Right atrium auricular region (tissue), 2 donors: ENCODE measurements at places on chromosomes 1 and 21. TPM values are rescaled to one million over a fixed set of nuclear protein-coding genes. Genes with fewer than 3 reads are reported as not detected.

GRCh38 chr1:178552856-178553255 is 39.9 kb downstream of the TEX35 start:
- no peak for DNase-seq

DNA sequence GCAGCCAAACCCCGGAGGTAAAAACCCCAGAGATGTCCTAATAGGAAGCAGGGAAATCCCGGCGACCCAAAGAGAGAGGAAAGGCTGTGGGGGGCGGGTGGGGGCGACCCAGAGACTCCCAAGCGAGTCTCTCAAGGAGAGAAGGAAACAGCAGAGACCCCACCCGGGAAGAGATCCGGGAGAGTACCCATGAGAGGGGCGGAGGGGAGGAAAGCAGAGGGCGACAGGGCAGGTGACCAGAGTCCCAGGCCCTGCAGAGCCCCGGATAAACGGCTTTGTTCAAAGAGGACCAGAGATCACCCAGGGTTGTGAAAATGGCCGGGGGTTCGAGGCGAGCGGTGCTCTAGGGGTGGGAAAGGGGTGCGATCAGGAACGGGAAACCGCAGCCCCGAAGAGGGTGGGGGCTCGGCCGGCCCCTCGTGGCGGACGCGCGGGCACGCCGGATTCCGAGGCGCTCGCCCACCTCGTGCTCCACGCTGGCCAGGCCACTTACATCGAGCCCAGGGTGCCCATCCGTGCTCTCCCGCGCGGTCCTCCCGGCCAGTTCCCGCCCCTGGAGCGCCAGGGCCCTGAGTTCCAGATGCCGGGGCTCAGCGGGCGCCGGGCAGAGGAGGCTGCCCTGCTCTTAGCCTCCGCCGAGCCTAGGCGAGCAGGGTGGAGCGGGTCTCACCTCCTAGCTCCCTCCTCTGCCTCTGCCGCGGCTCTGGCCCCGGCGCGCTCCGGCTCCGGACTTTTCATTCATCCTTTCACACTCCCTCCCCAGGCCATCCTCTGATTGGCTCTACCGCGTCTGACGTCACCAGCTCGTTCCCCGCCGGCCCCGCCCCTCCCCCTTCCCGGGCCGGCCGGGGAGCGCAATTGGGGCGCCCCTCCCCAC is 52.3 kb downstream of the RHBG start:
- peak; percentile 67 for DNase-seq

DNA sequence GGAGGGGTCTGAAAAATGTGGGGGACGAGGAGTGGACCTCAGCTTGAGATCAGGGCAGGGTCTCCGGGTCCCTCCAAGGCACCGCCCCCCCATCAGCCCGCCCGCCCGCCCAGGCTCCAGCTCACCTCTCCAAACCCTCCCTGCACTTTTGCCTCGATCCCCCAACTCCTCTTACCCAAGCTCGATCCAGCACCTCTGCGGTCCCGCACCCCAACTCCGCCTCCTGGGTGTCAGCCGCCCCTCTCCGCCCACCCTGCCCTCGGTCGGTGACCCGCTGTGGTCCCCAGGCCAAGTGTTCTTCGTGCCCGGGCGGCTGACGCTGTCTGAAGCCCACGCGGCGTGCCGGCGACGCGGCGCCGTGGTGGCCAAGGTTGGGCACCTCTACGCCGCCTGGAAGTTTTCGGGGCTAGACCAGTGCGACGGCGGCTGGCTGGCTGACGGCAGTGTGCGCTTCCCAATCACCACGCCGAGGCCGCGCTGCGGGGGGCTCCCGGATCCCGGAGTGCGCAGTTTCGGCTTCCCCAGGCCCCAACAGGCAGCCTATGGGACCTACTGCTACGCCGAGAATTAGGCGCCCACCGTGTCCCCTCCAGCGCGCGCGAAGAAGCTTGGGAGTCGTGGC is 5.7 kb downstream of the HAPLN2 start:
- DNase-seq: no peak

The FNDC5 gene
- 112 TPM for total RNA-seq

GRCh38 chr1:98277118-98277517 is 356.3 kb upstream of the DPYD start:
- DNase-seq: no peak

The NBPF20 gene
- total RNA-seq: 1.1 TPM

DNA sequence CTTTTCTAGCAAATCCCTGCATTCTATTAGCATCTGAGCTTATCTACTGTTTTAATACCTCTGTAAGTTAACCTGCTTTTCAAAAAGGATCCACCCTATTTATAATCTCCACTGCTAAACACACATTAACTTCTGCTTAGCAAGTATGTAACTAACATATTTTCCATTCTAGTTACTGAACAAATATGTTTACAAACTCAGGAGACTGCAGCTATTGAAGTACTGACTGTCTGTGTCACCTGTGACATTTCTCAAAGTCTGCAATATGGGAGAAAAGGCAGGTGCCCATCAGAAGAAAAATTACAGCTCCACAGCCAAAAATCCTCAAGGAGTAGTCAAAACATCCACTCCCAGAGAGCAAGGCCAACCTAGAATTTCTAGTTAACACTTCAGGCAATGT is 88.3 kb downstream of the JAK1 start:
- DNase-seq: no peak

The HCRTR1 gene
- 0.43 TPM for total RNA-seq

DNA sequence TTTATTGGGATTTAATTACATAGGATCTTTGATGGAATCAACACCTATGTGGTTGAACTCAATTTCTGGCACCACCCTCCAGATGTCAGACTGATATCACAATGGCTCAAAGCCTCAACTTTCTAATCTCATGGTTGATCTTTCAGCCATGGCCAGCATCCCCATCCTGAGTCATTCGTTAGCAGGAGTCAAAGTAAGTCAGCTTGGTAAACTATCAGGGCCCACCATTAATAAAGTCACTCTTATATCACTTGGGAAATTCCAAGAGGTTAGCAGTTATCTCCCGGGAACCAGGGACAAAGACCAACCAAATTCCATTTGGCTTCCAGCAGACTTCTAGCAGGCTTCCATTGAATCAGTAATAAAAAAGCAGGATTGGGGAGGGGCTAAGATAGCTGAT is 50.7 kb upstream of the TNFSF4 start:
- no peak for DNase-seq

The MPL gene
- not detected for total RNA-seq

The KRTAP24-1 gene
- total RNA-seq: not detected

- DNase-seq: no peak
These were observed 1.3 kb upstream of the EFNA4 start for GRCh38 chr1:155062151-155062686.

DNA sequence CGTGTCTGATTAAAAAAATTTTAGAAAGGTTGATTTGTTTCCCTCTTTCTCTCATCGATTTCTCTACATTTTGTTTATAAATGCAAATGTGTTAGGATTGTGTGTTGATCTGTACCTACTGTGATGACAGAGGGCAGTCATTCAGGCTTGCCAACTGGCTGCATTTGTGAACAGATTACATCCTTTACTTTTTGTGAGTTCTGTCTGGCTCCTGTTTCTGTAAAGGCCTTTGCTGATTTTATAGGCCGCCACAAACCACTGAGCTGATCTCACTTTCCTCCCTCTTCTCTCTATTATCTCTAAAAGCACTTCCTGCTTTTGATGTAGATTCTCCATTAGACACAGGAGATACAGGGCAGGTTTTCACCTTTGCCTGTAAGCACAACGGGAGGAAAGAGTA is 106.8 kb downstream of the ESRRG start:
- no peak for DNase-seq

DNA sequence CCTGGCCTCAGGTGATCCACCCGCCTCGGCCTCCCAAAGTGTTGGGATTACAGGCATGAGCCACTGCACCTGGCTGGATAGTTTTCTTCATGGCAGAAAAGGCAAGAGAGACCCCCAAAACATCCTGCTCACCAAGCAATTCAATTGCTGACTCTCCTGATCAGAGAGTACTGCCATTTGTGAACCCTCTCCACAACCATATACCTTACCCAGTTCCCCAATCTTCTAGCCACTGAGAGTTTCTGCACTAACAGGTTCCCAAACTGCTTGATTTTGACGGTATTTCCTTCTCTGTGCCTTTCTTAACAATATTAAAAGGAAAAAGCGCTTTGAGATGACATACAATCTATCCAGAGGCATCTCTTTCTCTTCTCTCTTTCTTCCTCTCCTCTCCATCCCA is 39.9 kb upstream of the MUTYH start:
- no peak for DNase-seq

DNA sequence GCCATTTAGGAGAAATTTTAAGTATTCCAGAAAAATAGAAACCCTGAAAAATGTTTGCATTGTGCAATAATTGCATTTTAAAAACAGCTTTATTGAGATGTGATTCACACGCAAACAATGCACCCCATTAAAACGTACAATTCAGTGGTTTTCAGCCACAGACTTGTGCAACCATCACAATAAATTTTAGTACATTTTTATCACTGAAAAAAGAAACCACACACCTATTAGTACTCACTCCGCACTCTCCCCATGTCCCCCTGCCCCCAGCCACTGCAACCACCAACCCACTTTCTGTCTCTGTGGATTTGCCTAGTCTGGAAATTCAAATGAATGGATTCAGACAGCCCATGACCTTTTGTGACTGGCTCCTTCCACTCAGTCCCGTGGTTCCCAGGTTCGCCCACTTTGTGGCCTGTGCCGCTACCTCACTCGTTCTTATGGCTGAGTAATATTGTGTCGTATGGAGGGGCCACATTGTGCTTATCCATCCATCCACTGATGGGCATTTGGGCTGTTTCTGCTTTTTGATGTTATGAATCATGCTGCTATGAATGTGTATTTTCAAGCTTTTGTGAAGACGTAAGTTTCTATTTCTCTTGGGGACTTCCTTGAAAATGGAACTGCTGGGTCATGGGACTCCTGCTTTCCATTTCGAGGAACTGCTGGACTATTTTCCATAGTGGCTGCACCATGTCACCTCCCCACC is 147.7 kb upstream of the ARHGEF16 start:
- no peak for DNase-seq

- no peak for DNase-seq
These were observed 61.5 kb downstream of the KIAA0040 start for GRCh38 chr1:175131095-175131494.

The PCAT6 gene
- total RNA-seq: not detected

The SV2A gene
- total RNA-seq: 6.3 TPM

GRCh38 chr1:14897080-14897449 is 256.5 kb upstream of the TMEM51 start:
- DNase-seq: no peak

- no peak for DNase-seq
These were observed 15.3 kb downstream of the AK4 start for GRCh38 chr1:65163201-65163805.

- no peak for DNase-seq
These were observed 11.5 kb downstream of the ZP4 start for GRCh38 chr1:237879195-237879594.

- peak; percentile 86 for DNase-seq
These were observed 40.6 kb downstream of the AKNAD1 start for GRCh38 chr1:108816049-108816893.

The CFAP141 gene
- not detected for total RNA-seq

- no peak for DNase-seq
These were observed 21.0 kb downstream of the PRKAA2 start for GRCh38 chr1:56666112-56666608.

DNA sequence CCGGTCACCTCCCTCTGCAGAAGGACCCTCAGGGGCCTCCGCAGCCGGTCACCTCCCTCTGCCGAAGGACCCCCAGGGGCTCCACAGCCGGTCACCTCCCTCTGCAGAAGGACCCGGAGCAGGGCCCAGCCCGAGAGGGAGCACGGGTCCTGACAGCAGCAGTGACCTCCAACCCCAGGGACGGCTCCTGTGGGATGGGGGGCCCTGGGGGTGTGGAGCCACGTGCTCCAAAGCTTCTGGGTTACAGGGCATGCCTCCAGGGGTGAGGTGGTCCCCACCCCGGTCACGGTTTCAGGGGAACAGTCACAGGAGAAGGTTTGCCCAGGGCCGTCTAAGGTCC is 40.3 kb downstream of the SLC19A1 start:
- DNase-seq: no peak
